HS-5 (cell line): ENCODE measurements at places on chromosomes 4 and X.

DNA sequence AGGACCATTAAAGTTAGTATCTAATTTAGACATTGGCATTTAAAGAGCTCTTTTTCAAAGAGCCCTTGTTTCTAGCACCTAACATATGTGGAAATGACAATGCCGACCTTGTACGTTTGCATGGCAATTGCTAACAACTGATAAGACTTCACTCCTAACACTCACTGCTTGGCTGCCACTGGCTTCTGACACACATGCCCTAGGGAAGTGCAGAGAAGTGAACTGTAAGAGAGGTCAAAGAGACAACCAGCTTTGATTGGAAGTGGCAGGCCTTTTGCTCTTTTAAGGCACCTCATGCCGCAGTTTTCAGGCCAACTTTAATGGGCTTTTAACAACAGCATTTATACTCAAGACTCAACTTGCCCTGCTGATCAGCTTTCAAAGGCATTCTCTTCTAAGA is 158.4 kb downstream of the RAB28 start:
- no peak for DNase-seq

DNA sequence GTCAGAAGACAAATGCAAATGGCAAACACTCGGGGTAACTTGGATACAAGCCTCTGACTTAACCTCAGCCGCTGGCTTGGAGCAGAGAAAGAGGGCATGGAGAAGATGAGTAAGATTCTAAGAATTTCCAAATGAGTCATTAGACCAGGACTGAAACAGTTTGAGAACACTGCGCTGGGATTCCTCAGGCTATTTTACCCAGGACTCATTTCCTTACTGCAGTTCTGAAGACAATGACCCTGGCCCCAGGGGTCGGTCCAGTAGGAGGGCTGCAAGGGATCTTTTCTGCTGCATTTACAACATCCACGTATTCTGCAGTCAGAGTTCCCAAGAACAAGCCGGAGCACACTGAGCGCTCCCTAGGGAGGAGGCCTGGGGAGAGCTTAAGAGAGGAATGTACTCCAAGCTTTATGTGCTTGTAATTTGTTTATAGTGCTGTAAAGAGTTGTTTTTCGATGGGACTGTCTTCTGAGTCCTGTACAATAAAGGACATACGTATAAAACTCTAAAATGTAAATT is 27.3 kb upstream of the SORBS2 start:
- peak; percentile 92 for DNase-seq

DNA sequence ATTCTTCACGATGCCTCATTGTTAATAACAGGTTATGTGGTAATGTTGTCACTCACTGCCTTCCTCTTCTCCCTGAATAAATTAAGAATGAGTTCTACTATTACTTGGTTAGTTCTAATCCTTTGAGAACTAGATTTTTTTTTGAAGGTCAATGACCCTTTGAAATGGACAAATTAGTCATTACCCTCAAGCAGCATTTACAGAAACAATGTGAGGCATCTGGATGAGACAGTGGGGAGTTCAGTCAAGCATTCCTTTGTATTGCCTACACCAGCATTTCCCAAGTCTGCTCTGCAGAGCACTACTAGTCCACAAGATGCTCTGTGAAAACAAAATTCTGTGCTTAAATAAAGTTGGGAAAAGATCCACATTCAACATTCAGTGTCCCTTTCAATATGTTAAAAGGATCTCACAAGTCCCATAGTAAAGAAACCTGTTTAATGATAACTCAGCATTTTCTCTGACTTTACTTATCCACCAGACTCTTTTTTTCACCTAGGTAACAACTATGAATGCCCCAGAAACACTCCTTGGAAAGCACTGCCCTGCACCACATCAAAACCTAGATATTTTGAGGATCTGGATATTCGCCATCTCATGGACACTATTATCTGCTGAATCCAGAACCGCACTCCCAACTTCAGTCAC is 60.6 kb downstream of the CHRDL1 start:
- peak; percentile 57 for DNase-seq

DNA sequence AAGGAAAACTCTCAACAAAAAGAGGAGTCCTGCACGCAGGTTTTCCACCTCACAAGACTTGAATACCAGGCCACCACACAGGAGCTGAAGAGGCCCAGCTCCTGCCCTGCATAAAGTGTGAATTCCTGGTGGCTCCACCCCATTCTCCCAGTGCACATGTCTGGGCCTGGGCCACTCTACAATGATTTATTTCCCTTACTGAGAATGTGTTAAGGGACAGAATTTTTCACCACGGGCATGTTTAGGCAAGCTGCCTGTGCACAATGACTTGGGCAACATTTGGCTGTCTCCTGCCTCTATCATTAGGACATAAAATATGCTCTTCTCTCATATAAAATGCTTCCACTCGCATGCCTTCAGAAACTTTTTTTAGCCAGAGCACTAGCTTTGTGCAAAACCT is 197.1 kb downstream of the SLC7A11 start:
- no peak for DNase-seq

GRCh38 chrX:15221321-15221720 is 48.6 kb downstream of the ASB9 start:
- no peak for DNase-seq

GRCh38 chrX:22060415-22061280 is 28.5 kb downstream of the PHEX start:
- DNase-seq = peak; percentile 23

- DNase-seq = no peak
Observed at GRCh38 chr4:82688091-82688795, 110.4 kb downstream of the SCD5 start.

DNA sequence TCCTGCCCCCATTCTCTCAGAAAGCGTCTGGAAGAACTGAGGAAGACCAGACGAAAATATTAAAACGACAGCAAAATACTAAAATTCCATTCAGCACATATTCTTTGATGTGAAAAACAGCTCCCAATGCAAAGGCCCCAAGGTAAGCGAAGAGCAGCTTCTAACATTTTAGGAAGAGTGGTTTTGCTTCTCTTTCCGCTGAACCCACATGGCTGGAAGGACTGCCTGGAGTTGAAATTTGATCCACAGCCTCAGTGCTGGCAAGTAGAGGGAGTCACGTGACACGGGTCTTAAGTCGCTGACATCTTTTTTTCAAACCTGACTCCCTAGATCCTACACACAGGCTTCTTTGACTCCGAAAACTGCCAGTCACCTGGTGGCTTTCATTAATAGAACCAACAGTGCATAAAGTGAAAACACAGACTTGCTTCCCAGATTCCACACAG is at the start of gene FAM13A:
Gene FAM13A, minus strand, starts transcription at position 233 of the 446 bp plus-strand sequence. Its CDS starts 221 bp downstream, at position 12.
- DNase-seq = peak; percentile 53

- no peak for DNase-seq
Observed at GRCh38 chrX:149491812-149492211, 13.3 kb downstream of the IDS start.

DNA sequence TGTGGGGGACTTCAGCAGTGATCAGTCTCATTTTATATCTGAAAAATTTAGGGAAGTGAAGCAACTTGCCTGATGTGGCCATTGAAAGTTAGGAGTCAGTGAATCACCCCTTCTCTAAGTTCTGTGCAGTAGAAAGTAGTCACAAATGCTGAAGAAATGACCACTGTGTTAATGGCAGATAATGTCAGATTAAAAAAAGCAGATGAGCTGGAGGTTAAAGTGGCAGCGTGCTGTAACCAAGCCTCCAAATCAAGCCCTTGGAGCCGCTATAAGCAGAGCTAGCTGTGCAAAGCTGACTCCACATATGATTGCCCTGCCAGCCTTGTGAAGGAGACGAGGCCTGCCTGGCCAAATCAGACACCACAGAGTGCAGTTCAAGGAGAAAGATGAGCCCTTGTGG is 39.2 kb upstream of the PDE5A start:
- DNase-seq = no peak

GRCh38 chr4:89657931-89658700 is 178.8 kb downstream of the SNCA start:
- peak; percentile 8 for DNase-seq

DNA sequence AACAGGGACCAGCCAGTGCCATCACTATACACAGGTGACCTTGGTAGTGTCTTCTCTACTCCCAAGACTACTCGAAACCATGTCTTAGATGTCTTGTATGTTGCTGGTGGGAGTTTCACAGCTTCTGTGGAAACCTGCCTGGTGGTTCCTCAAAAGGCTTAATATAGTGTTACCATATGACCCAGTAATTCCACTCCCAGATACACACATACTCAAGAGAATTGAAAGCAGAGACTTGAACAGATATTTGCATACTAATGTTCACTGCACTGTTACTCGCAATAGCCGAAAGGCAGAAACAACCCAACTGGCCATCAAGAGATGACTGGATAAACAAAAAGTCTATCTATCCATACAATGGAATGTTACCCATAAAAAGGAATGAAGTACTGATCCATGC is 3.1 kb downstream of the TFDP3 start:
- DNase-seq = no peak

GRCh38 chr4:17490575-17491059 is 21.3 kb downstream of the QDPR start:
- no peak for DNase-seq

DNA sequence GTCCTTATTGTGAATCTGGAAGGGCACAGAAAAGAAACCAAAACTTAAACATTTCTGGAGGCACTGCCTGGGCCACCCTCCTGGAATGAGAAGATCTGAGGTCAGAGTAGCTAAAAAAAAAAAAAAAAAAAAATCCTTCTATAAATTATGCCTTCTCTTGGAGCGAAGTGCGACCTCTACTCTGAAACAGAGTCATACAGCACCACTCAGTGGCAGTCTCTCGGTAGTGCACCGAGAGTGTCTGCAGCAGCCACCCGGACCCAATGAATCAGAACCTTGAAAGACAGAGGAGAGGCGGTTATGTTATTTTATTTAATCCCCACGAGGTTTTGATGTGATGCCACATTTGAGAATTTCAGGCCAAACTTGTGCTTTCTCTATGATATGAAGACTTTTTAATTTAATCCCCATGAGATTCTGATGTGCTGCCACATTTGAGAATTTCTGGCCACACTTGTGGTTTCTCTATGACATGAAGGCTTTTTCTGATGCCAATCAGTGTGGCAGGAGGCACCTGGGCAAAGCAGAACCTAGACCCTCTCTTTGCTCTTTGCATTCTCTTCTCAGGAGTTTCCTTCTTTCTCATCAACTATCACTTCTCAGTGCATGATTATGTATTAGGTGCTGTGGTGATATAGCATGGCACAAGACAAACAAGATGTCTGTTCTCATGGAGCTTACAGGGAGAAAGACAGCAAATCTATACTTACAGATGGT is 5.6 kb upstream of the CT47C1 start:
- peak; percentile 16 for DNase-seq

GRCh38 chrX:45851434-45851991 is 650.8 kb upstream of the DIPK2B start:
- no peak for DNase-seq

DNA sequence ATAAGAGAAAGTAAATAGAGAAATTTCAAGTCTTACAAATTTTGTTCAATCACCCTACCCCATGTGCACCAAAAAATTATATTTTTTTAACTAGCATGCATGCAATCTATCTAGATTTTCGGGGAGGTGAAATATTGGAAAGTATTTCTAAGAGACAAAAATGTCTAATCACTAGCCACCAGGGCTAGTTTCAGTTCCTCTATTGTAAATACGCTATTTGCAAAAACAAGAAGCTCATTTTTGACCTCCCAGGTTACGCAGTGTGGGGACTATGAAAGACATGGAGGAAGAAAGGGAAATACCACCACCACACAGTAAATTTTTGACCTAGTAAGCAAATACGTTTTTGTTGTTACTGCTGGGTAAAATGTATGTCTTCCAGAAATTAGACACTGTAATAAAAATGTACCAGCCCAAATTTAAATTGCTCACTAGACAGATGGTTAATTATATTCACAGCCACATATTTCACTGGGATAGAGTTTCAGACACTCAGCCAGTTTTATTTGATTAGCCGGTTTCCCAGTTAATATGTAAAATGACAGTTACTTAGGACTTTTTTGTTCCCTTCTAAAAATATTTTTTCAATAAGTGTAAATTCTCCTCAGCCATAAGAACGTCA is 2.2 kb downstream of the NEXMIF start:
- no peak for DNase-seq

DNA sequence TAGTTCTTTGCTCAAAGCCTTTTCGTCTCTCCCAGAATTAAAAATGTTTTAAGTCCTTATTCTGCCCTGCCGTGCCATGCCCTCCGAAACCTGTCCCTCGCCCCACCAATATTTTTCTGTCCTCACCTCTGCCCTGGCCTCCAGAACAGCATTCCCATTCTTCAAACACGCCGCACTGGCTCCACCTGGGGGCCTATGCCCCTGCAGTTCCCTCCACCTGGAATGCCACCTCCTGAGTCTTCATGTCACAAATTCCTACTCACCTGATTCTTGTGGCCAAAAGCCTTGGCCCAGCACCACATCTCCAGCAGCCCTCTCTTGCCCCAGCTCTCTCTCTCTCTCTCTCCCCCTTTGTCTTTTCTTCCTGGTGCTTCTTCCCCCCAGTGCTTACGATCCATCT is 91.6 kb downstream of the APBB2 start:
- DNase-seq = no peak

GRCh38 chrX:45070116-45071007 is 130.3 kb downstream of the DIPK2B start:
- DNase-seq = peak; percentile 5

- no peak for DNase-seq
Observed at GRCh38 chr4:94408549-94409374, 43.0 kb upstream of the PDLIM5 start.

- peak; percentile 57 for DNase-seq
Observed at GRCh38 chr4:137677863-137678262, 145.6 kb upstream of the PCDH18 start.

DNA sequence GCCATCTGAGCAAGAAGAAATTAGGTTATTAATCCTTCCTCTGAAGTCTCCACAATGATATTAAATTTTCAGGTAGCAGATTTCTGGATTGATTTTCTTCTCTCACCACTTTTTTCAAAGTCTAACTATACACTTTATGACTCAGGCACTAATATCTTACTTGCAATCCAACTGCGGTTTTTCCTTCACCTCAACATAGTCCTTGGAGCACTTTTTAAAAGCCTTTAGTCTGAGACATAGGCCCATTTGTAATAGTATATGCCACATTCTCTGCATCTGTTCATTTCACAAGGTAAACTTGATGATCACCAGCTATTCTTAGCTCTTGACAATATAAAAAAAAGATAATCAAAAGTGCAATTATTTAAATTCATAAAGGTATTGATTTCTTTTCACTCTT is 55.9 kb upstream of the EDNRA start:
- no peak for DNase-seq

DNA sequence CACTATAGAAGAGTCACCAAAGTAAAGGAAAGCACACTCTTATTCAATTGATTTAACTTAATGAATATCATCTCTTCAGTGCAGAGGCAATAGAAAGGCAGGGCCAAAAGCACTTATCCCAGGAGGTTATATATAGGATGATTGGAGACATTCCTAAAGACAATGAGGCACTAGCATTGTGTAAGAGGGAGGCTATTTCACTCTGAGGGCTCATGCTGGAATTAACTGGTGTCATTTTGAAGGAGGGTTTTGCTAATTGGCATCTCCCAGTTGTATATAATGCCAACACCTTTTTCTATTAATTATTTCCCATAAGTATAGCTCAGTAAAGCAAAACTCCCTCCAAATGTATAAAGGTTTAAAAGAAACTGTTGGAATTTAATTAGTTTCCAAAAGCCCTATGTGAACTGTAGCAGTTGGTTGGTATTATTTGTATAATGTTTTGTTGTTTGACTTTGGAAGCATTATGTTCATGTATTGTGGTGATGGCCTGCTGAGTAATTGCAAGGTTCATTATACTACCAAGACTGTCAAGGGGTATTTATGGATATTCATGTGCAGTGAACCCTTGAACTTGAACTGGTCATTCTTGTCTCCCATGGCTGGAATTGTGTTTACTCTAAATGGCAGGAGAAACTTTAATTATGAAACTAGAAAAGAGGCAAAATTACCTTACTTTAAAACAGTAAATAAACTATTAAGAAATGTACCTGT is 270.3 kb downstream of the BMPR1B start:
- DNase-seq = no peak
